DMS153 (cell line): ENCODE measurements at places on chromosomes 7 and 10.

DNA sequence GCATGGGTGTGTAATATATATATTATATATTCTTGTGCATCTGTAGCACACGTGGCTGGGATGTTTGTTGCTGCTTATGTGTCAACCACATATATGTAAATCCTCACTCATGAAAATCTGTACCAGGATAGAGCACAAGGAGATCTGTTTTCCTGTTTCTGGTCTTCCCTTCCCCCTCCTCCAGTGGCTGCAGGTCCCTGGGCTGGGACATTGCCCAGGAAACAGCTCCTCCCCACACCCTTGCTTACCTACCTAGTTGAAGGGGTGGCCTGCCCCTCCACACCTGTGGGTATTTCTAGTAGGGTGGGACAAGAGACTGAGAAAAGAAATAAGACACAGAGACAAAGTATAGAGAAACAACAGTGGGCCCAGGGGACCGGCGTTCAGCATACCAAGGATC is 2.2 kb downstream of the SFXN3 start:
- DNase-seq = no peak

GRCh38 chr7:123581162-123581459 is 20.5 kb upstream of the ASB15 start:
- no peak for DNase-seq

DNA sequence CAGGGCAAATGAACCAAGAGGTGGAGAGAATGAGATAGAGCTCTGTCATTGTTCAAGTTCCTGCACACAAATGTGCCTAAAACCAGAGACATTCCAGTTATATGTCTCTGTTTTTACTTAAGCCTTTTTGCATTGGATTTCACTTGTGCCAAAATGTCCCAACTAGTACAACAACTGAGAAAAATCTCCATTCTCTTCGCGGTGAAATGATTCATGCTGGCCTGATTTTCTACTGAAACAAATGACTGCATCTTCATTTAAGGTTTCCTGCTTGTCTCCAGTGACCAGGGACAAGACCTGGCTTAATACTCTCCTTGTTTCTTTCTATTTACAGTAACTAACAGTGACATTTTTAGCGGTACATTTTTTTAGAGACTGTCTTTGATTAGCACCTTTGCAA is 714.9 kb downstream of the KCNMA1 start:
- DNase-seq = no peak

- no peak for DNase-seq
Observed at GRCh38 chr7:25662841-25663800, 434.8 kb upstream of the NPVF start.

- peak; percentile 8 for DNase-seq
Observed at GRCh38 chr7:65307651-65308299, 65.9 kb upstream of the ZNF92 start.

- no peak for DNase-seq
Observed at GRCh38 chr10:129771024-129771423, 193.1 kb downstream of the EBF3 start.
